SK-N-SH (cell line): ENCODE measurements at places on chromosomes 2 and 18. TPM values are rescaled to one million over a fixed set of nuclear protein-coding genes. Genes with fewer than 3 reads are reported as not detected.

Gene SNED1
- polyA plus RNA-seq, result 0.03 TPM in 2 replicates

Gene CCDC121
- 2.3 and 2.7 TPM in 2 replicates for polyA plus RNA-seq

Gene PSMA8
- polyA plus RNA-seq, result not detected in 2 replicates

Gene AGAP1
- polyA plus RNA-seq, result 8.8 and 9.4 TPM in 2 replicates

Gene PIEZO2
- polyA plus RNA-seq, result not detected in 2 replicates

Gene LONRF2
- polyA plus RNA-seq, result 2.0 and 2.4 TPM in 2 replicates

Gene ZNF638
- 28.1 and 32.2 TPM in 2 replicates for polyA plus RNA-seq

Gene RAB6C
- polyA plus RNA-seq, result 0.02 and 0.05 TPM in 2 replicates

Gene GALNT3
- 0.05 and 0.26 TPM in 2 replicates for polyA plus RNA-seq

Gene ANKRD30BL
- polyA plus RNA-seq, result not detected in 2 replicates

Gene TBR1
- polyA plus RNA-seq, result under 0.01 TPM in 1 of 2 replicates, not detected in the other

Gene ERFE
- 1.3 and 1.5 TPM in 2 replicates for polyA plus RNA-seq

Gene UGT1A10
- polyA plus RNA-seq, result not detected in 2 replicates

Gene HDLBP
- polyA plus RNA-seq, result 211 and 263 TPM in 2 replicates

Gene CNTNAP5
- 0.02 and 0.08 TPM in 2 replicates for polyA plus RNA-seq

Gene ABCG8
- polyA plus RNA-seq, result not detected in 2 replicates

Gene CHRND
- 0.12 TPM in 1 of 2 replicates, not detected in the other for polyA plus RNA-seq

DNA sequence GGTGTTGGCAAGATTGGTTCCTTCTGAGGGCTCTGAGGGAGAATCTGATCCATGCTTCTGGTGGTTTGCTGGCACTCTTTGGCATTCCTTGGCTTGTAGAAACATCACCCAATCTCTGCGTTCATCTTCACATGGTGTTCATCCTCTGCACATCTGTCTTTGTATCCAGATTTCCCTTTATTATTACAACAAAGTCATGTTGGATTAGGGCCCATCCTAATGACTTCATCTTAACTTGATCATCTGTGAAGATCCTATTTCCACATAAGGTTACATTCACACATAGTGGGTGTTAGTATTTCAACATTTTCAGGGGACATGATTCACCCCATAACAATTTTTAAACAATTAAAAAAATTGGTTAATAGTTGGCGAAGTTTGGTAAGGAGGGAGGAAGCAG is 177.4 kb upstream of the CWC22 start:
- no peaks in the 10 kb centered on the region; the same call in 1 of the 2 replicates for H3K4me1 ChIP-seq
- no peaks in the 10 kb centered on the region for H3K36me3 ChIP-seq
- DNase-seq, result no peak
- H3K4me3 ChIP-seq, result no peak overlapping the region
- no peak overlapping the region for H3K27ac ChIP-seq

DNA sequence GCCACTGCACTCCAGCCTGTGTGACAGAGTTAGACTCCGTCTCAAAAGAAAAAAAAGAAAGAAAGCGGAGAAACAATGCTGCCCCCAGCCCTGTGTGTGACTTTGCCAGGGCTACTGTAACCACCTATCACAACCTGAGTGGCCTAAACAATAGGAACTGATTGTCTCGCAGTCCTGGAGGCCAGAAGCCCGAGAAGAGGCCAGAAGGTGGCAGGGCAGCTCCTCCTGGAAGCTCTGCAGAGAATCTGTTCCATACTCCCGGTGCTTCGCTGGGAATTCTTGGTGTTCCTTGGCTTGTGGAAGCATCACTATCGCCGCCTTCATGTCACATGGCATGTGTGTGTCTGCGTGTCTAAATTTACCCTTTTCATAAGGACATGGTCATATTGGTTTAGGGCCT is 14.4 kb upstream of the RAB17 start:
- H3K4me3 ChIP-seq, result no peak overlapping the region
- no peak overlapping the region for H3K27ac ChIP-seq
- no peaks in the 10 kb centered on the region for H3K36me3 ChIP-seq
- DNase-seq, result no peak
- H3K4me1 ChIP-seq, result peaks cover 3% of the 10 kb centered on the region; the same call in 1 of the 2 replicates
- no peaks in the 10 kb centered on the region for H3K27me3 ChIP-seq

GRCh38 chr2:181984060-181984459 is 1.6 kb upstream of the PPP1R1C start:
- no peaks in the 10 kb centered on the region for H3K27me3 ChIP-seq
- DNase-seq, result no peak
- no peak overlapping the region for H3K27ac ChIP-seq
- H3K36me3 ChIP-seq, result no peaks in the 10 kb centered on the region
- no peak overlapping the region for H3K4me3 ChIP-seq

GRCh38 chr2:236785611-236786057 is 216.0 kb downstream of the ACKR3 start:
- H3K4me1 ChIP-seq, result no peaks in the 10 kb centered on the region
- no peak overlapping the region for H3K27ac ChIP-seq
- no peak for DNase-seq
- no peak overlapping the region for H3K4me3 ChIP-seq

DNA sequence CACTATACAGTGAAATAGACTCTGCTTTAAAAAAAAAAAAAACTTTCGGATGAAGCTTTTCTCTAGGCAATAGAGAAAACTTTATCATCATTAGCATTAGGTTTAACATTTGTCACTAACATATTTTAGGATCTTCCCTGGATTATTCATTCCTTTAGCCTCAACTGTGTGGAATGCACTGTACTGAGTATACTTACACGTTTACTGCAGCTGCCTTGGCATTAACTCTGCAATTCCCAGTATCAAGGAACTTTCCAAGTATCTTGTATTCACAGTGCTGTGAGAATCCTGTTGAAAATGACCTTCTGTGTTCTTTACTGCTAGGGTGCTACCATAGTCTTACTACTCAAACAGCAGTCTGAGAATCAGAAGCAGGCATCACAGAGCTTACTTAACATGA is 328.2 kb upstream of the COL3A1 start:
- H3K36me3 ChIP-seq, result no peaks in the 10 kb centered on the region
- no peaks in the 10 kb centered on the region for H3K27me3 ChIP-seq
- DNase-seq, result no peak
- H3K27ac ChIP-seq, result no peak overlapping the region
- no peaks in the 10 kb centered on the region for H3K4me1 ChIP-seq

DNA sequence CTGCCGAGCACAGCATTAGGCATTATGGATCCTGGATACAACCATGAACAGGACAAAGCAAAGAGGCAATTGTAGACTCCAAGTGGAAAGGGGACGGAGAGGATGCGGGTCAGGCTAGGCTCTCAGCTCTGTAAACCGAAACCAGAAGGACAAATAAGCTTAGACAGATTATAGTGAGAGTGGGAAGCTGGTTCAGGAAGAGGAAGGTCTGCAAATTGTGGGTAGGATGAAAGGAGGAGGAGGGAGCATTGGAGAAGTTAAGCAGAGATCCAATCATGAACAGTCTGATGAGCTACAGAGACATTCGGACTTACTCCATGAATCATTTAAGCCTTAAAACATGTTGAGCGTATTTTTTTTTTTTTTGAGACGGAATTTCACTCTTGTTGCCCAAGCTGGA is 3.0 kb downstream of the MSH6 start:
- DNase-seq, result no peak
- no peak overlapping the region for H3K4me3 ChIP-seq
- H3K27ac ChIP-seq, result no peak overlapping the region
- peaks cover 32% of the 10 kb centered on the region for H3K36me3 ChIP-seq
- H3K27me3 ChIP-seq, result no peaks in the 10 kb centered on the region

DNA sequence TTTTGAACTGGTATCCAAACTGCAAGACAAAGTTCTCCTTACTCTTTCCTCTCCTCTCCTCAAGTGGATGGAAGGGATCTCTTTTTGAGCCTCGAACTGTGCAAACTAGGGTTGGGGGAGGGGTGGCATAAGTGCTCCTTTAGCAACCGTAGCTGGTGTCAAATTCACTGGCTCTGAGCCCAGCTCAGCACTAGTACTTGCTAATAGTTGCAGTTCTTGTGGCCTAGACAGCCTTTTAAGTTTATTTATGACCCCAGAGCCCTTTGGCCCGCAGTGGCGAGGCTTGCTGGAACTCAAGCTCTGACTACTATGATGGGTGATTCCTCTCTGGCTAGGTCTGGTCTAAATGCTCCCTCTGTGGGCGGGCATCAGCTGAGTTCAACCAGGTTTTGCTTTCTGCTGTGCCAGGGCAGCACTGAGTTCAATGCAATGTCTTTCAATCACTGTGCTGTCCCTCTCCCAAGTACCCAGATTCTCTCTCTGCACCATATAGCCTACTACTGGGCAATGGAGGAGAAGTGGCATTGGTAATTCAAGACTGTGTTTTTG is 528.4 kb upstream of the SYT4 start:
- no peaks in the 10 kb centered on the region for H3K36me3 ChIP-seq
- no peak overlapping the region for H3K4me3 ChIP-seq
- H3K27me3 ChIP-seq, result no peaks in the 10 kb centered on the region
- no peaks in the 10 kb centered on the region for H3K4me1 ChIP-seq
- DNase-seq, result no peak

DNA sequence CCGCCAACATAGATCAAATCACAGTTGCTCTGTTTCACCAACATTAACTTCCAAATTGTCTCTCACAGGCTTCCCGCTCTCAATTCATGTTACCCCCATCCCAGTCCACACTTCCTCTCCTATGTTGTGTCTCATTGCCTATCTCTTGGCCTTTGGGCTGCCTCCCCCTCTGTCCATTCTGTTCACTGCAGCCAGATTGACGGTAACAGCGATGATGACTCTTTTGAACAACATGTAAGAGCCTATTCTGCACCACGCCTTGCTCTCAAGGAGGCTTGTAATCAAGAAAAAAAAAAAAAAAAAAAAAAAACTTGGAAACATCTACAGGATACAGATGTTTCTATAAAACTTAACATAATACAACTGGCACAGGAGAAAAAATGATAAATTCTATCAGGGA is 77.3 kb upstream of the RMDN2 start:
- H3K27ac ChIP-seq, result no peak overlapping the region
- H3K36me3 ChIP-seq, result no peaks in the 10 kb centered on the region
- no peaks in the 10 kb centered on the region for H3K27me3 ChIP-seq
- peaks cover 17% of the 10 kb centered on the region for H3K4me1 ChIP-seq
- H3K4me3 ChIP-seq, result no peak overlapping the region

DNA sequence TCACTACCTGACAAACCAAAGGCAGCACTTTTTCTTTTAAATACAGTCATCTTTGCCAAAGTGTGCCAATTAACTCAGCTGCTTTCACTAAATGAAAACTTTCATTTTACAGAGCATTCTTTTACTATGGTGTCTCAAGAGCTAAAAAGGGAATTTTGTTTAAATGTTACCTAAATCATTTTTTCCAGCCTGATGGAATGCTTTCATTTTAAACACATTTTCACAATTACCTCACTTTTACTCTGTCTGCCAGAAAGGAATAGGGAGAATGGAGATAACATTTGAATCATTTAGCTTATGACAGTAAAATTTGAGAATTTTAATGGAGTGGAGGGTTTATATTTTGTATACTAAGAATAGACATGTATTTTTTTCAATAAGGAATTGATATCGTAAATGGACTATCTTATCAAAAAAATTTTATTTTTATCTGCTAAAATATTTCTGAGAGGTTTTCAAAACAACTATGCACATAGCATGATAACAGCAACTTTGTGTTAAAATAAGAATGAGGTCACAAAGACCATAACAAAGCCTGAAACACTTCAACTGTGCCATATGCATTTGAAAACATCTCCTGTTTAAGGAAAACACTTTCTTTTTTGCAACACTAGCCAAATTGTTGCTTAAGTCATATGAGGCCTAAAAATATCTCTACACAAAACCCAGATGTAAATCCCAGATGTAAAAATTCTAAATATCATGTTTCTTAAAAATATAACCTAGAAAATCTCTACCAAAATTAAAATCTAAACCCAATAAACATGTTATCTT is 769.9 kb upstream of the FSHR start:
- DNase-seq, result no peak
- no peaks in the 10 kb centered on the region for H3K27me3 ChIP-seq
- H3K4me3 ChIP-seq, result no peak overlapping the region
- H3K27ac ChIP-seq, result no peak overlapping the region

GRCh38 chr2:237413777-237414661 is at the start of gene COL6A3:
Gene COL6A3, minus strand, starts transcription at chr2:237414164. Its CDS starts 17,347 bp downstream, at chr2:237396817.
- H3K4me1 ChIP-seq, result peaks cover 5% of the 10 kb centered on the region; the same call in 1 of the 2 replicates
- no peaks in the 10 kb centered on the region for H3K36me3 ChIP-seq
- H3K27me3 ChIP-seq, result no peaks in the 10 kb centered on the region
- no peak for DNase-seq
- no peak within 1 kb of the TSS for H3K27ac ChIP-seq

GRCh38 chr2:74002505-74003421 is 18.1 kb downstream of the TET3 start:
- H3K36me3 ChIP-seq, result no peaks in the 10 kb centered on the region
- H3K4me3 ChIP-seq, result peak overlapping the region; percentile 84
- H3K27me3 ChIP-seq, result no peaks in the 10 kb centered on the region

DNA sequence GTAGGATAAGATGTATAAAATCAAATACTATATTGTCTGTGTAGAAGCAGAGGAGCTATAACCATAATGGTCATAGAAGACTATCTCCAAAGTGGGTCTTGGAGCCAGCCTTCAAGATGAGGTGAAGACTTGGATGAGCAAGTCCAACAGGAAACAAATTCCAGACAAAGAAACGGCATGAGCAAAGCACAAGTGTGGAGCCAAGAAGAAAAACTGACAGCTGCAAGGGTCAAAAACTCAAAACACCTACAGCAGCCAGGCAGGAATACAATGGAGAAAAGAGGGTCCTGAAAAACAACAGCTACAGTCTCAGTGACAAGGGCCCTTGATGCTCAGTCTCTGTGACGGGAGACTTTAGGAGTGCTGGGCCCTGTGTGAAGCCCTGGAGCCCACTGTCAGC is 102.4 kb downstream of the STK39 start:
- no peak for DNase-seq
- peaks cover 33% of the 10 kb centered on the region for H3K4me1 ChIP-seq
- no peaks in the 10 kb centered on the region for H3K27me3 ChIP-seq
- no peaks in the 10 kb centered on the region for H3K36me3 ChIP-seq
- H3K27ac ChIP-seq, result no peak overlapping the region

- H3K4me3 ChIP-seq, result no peak overlapping the region
- H3K4me1 ChIP-seq, result peaks cover 8% of the 10 kb centered on the region
- peaks cover 3% of the 10 kb centered on the region for H3K36me3 ChIP-seq
- DNase-seq, result no peak
Observed at GRCh38 chr2:48482313-48482712, 47.6 kb upstream of the STON1 start.

GRCh38 chr2:154556146-154556545 is 142.3 kb upstream of the KCNJ3 start:
- H3K27ac ChIP-seq, result no peak overlapping the region
- no peaks in the 10 kb centered on the region for H3K36me3 ChIP-seq
- no peak overlapping the region for H3K4me3 ChIP-seq
- no peaks in the 10 kb centered on the region for H3K4me1 ChIP-seq
- DNase-seq, result no peak
- no peaks in the 10 kb centered on the region for H3K27me3 ChIP-seq

DNA sequence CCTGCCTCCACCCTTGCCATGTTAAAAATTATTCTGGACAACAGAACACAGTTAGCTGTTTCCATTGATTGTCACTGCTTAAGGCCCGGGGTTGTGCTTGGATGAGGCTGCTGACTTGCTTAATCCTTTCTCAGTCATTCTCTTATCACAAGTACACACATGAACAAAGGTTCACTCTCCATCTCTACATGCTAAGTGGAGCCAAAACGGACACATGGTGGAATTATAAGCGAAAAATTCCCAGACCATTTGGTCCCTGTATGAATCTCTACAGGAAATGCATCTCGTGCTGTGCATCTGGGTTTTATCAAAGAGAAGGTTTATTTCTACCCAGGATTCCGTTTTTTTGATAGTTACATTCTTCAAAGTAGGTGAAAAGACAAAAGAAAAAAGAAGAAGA is 177.5 kb upstream of the ETAA1 start:
- no peaks in the 10 kb centered on the region for H3K4me1 ChIP-seq
- H3K27me3 ChIP-seq, result no peaks in the 10 kb centered on the region
- no peak for DNase-seq
- no peaks in the 10 kb centered on the region for H3K36me3 ChIP-seq
- no peak overlapping the region for H3K4me3 ChIP-seq

- H3K4me1 ChIP-seq, result no peaks in the 10 kb centered on the region
- no peak overlapping the region for H3K27ac ChIP-seq
- H3K36me3 ChIP-seq, result no peaks in the 10 kb centered on the region
- H3K4me3 ChIP-seq, result no peak overlapping the region
Observed at GRCh38 chr2:239015901-239016675, 168.2 kb downstream of the TWIST2 start.
